Stimulated activated CD8-positive, alpha-beta memory T cell treated with anti-CD3 and anti-CD28 coated beads, Interleukin-7, amount 100 ng/mL, for 4 hours (primary cell): ENCODE measurements at places on chromosomes 1 and 21.

GRCh38 chr1:2980849-2981248 lies 40.4 kb upstream of the ACTRT2 start:
- no peak for DNase-seq

GRCh38 chr1:168342572-168343280 lies 62.0 kb downstream of the TBX19 start:
- DNase-seq, result peak; percentile 81

GRCh38 chr1:83910461-83910860 lies 88.5 kb downstream of the TTLL7 start:
- DNase-seq, result no peak

DNA sequence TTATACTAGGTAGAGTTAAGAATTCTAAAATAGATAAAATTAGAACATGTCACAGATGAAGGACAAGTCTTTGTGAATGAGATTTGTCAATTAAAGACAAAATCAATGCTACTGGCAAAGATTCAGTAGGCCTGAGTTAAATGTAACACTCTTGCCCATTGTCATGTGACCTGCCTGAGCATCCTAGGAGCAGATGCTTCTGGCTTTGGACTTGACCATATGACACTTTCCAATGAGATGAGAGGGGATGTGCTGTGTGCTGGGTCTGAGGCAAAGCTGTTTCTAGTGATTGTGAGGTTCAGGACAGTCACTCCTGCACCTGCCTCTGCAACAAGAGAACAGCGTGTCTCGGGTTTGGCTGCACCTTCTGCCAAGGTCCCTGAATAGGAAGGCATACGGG lies 144.9 kb downstream of the HIVEP3 start:
- no peak for DNase-seq

- no peak for DNase-seq
These were observed 276.6 kb downstream of the SETD4 start for GRCh38 chr21:35783721-35784120.

GRCh38 chr21:16211339-16212303 lies 481.8 kb downstream of the USP25 start:
- no peak for DNase-seq

GRCh38 chr1:86064899-86065298 lies 91.7 kb downstream of the COL24A1 start:
- no peak for DNase-seq

DNA sequence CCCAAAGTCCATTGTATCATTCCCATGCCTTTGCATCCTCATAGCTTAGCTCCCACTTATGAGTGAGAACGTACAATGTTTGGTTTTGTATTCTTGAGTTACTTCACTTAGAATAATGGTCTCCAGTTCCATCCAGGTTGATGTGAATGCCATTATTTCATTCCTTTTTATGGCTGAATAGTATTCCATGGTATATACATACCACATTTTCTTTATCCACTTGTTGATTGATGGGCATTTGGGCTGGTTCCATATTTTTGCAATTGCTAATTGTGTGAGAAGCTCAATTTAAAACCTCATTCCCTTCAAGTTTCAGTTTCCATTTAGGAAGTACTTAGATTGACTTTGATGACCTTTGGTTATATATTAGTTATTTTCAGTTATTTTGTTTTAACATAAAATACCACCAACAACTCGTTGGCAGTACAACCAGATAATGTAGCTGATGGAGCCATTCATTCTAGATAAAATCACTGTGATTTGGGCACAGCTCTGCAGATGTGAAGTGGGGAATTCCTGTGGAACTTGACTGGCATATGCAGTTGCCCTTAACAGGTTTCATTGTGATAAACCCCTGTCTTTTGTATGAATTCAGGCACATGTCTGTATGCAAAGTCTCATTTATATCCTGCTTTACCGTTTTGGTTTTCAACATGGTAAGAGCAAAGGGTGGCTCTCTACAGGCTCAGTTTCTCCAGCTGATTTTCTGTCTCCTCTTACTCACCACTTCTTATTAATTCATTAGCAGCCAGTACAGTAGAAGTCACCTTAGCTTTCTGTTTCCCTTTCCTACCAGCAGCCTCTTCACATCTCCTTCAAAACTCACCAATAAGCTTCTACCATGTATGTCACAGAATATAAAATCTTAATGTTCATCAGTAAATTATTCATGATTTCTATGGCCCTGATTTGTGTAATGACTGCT lies 170.9 kb downstream of the C1orf21 start:
- no peak for DNase-seq

DNA sequence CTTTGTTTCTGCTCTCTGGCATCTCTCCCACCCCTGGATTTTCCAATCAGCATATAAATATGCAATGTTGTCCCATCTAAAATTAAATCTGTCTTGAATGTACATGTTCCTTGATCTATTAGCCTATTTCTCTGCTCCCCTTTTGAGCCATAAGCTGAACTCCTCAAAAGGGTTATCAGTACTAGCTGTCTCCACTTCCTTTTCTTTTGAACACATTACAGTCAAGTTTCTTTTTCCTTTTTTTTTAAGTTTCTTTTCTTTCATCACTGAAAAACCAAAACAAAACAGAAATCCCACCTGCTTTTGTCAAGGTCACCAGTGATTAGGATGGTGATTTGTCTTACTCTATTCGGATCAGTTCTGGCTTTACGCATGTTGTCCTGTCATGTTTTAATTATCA lies 29.3 kb downstream of the XCL2 start:
- no peak for DNase-seq

DNA sequence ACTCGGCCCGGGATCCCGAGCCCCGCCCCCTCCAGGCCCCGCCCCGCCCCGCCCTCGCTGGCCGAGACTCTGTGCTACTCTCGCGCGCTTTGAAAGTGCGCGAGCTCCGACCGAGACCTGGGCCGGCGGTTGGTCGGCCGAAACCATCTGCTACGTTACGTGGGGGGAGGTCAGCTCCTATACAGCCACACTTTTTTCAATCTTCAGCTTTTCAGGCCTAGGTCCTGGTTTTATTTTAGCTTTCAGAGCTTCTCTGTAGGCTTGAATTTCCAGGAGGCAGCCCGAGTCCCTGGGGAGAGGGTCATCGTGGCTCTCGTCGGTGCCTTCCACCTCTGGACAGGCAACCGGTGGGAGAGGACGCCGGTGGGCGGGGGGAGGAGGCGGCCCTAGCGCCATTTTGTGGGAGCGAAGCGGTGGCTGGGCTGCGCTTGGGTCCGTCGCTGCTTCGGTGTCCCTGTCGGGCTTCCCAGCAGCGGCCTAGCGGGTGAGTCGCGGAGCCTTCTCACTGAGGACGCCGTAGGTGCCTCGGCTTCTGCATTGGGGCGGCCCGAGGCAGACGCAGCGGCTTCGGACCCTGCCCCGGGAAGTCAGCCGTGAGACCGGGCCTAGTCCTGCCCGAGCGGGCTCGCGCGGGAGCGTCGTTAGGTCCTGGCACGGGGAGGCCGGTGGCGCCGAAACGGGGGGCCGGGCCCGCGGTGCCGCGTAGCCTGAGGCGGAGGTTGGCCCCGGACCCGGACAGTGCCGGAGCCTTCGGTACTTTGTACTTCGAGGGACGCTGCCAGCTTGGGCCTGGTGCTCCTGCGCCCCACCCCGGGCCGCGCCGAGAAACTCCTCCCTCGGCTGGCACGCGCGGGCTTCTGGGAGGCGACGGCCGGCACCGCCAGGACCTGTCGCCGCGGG lies at the start of gene TARDBP:
TARDBP (plus strand) TSS at position 395 of the 900 bp plus-strand sequence. CDS start 1,074 bp downstream, outside the sequence.
- peak; percentile 80 for DNase-seq

DNA sequence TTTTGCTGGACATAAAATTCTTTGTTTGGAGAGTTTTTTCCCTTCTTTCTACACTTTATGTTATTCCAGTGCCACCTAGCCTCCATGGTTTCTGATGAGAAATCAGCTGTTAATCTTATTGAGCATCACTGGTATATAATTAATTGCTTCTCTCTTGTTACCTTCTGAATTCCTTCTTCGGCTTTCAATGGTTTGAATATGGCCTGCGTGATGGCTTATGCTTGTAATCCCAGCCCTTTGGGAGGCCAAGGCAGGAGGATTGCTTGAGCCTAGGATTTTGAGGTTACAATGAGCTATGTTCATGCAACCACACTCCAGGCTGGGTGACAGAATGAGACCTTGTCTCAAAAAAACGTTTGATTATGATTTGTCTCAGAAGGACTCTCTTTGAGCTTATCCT lies 13.0 kb upstream of the CNIH4 start:
- no peak for DNase-seq

- no peak for DNase-seq
These were observed 45.6 kb downstream of the XCL2 start for GRCh38 chr1:168498159-168498631.

GRCh38 chr1:200226268-200226968 lies 183.4 kb downstream of the ZNF281 start:
- DNase-seq, result no peak

DNA sequence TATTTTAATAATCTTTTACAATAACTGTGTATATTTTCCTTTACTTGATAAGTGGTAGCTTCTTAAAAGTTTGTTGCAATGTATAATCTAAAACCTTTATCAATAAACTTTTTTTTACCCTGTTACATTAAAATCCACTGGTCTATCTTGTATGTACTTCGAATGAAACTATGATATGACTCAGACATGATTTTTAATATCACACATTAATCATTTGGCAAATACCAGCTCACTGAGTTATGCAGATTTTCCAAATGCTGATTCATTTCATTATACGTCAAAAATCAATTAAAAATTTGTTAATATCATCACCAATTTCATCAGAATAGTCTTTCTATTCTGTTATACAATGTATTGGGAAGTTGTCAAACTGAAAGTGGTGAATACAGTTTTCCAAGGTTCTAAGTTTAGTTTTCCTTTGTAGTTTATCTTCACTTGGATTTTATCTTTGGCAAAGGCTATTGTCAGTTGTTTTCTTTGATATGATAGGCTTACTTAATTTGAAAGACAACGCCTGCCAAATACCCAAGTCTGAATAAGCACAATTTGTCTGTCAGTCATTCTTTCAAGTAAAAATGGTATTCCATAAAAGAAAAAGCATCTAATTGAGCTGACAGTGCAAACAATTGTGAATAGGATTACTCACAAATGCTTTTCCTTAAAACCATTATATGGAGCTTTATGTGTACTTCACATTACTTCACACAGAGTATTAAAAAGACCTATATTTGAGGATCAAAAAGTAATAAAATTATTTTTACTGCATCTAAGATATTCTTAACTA lies 127.0 kb downstream of the NME7 start:
- no peak for DNase-seq

DNA sequence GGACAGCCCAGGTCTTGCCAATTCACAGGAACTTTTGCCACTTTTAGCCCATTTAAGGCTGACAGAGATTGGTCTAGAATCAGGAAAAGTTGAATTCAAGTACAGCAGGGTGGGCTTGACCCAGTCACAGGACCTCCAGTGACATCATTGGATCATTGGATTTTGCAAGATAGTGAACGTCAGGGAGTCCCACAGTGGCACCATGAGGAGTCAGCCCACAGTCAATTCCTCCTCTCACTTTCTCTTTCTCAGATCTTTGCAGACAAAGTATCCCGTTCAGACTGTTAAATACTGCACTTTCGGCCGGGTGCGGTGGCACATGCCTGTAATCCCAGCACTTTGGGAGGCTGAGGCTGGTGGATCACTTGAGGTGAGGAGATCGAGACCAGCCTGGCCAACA lies 57.9 kb upstream of the TLR5 start:
- no peak for DNase-seq

DNA sequence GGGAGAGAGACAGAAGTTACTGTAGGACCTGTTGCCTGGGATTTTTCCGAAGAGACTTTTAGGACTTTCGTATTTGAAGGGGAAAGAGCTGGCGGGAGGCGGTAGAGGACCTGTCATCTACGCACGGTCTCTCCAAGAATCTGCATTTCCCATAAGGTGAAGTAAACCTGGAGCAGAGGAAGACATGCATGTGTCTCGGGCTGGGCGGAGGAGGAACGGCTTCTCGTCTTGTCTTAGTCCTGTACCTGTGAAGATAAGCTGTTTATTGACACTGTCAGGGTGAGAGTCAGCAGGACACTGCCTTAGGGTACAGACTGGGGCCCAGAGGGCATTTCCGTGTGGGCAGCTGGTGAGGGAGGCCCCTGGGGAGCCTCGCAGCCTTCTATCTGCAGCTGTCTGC lies 123.4 kb upstream of the COL6A1 start:
- DNase-seq, result no peak

GRCh38 chr1:3318329-3318728 lies 136.1 kb upstream of the ARHGEF16 start:
- DNase-seq, result no peak

- DNase-seq, result no peak
These were observed 11.4 kb upstream of the ZSCAN20 start for GRCh38 chr1:33460947-33461629.
